Heart right ventricle (tissue), 16 donors: ENCODE measurements at places on chromosomes 3 and 15.

DNA sequence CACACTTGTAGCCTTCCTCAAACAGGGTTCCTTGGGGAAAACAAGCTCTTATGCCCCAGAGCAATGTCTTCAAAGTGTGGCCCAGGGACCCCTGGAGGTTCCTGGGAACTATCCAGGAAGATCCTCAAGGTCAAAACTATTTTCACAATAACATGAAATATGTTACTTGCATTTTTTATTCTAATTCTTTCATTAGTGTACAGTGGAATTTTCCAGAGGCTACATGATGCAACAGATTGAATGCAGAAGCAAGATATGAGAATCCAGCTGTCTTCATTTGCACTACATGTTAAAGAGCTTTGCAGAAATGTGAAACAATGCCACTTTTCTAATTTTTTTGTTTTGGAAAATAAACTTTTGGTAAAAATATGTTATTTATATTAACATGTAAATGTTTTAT lies 190.9 kb downstream of the SLC9A9 start:
- no peak for DNase-seq

- DNase-seq: no peak
Observed at GRCh38 chr3:79097964-79098660, 669.7 kb downstream of the ROBO1 start.

GRCh38 chr3:62558549-62559112 lies 185.3 kb upstream of the FEZF2 start:
- no peak for DNase-seq

- DNase-seq: no peak
Observed at GRCh38 chr15:64683378-64683777, 92.0 kb downstream of the RBPMS2 start.

DNA sequence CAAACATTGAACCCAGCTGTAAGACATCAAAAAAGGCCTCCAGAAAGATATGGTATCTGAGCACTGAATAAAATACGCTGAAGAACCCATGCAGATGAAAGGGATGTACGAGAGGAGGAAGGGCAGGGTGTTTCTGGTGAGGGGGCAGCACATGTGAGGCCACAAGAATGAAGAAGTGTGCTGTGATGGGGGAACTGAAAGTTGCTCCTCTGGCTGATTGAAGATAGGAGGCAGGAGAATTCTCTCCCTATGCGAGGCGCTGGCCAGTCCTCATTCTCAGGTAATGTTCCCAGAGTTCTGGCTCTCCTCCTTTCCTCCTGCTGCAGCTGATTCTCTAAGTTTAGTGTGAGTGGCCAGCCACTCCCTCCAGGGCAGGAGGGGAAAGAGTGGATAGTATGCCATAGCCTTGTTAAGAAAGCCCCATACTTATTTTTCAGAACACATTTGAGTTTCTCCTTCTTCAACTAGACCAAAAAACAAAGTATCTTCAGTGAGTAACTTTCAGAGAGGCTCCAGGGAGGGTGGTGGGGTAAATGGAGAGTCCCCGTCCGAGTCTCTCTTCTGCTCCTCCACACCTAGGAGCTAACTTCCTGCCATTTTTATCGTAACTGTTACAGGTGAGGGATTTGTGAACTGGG lies 26.9 kb upstream of the MYO1E start:
- DNase-seq: no peak

DNA sequence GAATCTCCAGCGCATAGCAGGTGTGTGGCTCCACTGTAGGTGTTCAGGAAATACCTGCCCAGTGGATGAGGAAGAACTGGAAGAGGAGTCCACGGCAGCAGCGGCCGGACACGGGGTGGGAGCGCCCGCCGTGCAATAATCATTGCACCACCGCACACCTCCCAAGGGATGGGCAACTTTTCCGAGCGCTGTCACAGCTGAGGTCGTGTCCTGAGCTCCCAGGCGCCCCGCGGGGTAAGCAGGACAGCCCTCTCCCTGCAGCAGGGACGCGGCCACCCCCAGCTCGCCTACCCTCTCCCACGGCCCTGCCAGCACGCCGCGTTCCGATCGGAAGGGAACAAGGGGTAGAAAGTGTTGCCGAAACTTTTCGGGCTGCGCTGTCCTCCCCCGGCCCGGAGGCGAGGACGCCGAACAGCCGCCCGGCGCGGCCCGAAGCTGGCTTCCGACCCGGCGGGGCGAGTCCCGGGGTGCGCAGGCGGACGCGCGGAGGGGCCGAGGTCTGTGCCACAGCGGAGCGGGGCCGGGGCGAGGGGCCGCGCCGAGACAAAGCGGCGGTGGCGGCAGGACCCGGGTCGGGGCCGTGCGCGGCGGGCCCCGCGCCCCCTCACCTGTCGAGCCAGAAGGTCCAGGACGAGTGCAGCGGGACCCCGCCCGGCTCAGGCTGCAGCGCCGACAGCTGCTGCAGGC lies 475 bp downstream of the EIF4E3 start:
- DNase-seq: peak; percentile 25

- no peak for DNase-seq
Observed at GRCh38 chr15:90681056-90681455, 36.1 kb upstream of the BLM start.
